ENCODE measurements at places on chromosomes 12 and 14.

GRCh38 chr12:79692860-79693577, 2.3 kb upstream of the PAWR start:
- DNase-seq, result no peak

DNA sequence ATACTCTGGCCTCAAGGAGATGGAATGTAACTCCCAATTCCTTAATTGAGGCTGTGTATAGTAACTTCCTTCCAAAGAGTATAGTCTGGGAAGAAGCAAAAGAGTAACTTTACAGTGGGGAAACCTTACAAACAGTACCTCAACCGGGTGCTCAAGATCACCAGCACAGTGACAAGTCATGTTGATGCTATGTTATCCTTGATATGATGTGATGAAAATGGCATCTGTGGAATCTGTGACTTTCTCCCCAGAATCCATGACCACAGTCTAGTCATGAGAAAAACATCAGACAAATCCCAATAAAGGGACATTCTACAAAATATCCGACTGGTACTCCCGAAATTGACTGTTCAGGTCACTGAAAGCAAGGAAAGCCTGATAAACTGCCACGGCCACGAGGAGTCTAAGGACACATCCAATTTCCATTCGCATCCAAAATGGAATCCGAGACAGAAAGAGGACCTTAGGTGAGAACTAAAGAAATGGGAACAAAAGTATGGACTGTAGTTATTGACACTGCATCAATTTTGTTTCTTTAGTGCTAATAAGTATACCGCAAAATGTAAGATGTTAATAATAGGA, 97.3 kb upstream of the FRMD6 start:
- no peak for DNase-seq

DNA sequence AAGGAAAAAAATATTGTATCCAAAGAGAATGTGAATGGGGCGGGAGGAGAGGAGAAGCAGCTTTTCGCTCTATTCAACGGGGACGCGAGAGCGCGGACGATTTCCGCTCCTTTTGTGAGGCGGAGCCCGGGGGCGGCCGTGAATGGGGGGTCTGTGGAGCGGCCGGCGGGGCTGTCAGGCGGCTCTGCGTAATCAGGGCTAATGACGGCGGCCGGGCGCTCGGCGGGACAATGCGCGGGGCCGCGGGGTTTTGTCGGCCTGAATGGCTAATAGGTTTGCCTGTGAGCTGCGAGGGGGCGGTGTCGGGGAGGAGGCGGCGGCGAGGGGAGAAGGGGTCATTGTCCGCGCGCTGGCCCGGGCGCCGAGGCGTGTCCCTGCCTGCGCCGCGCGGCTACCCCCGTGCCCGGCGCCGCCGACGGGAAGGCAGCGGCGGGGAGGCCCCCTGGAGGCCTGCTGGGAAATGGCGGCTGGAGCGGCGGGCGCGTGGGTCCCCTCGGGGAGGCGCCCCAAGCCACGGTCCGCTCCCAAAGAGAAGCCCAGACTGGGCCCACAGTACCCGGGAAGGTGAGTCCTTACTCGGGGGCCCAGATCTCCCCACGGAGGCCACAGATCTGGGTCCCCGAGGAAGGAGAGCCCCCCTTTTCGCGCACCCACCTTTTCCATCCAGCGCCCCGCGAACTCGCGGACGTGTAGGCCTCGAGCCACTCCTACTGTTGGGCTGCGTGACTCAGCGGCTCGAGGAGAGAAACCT, 6.0 kb downstream of the SIX6 start:
- DNase-seq, result no peak

DNA sequence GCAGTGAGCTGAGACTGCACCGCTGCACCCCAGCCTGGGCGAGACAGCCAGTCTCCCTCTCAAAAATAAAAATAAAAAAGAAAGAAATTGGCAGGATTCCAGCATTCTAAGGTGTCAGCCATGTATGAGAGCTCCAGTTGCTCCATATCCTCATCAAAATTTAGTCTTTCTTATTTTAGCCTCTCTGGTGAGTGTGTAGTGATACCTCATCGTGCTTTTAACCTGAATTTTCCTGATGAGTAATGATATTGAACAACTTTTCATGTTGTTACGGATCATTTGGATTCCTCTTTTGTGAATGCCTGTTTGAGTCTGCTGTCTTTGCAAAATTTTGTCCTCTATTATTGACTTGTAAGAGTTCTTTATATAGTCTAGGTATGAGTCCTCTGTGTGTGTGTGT, 28.5 kb downstream of the CCDC60 start:
- no peak for DNase-seq

GRCh38 chr12:123442774-123443173, 6.3 kb upstream of the RILPL2 start:
- DNase-seq, result no peak

DNA sequence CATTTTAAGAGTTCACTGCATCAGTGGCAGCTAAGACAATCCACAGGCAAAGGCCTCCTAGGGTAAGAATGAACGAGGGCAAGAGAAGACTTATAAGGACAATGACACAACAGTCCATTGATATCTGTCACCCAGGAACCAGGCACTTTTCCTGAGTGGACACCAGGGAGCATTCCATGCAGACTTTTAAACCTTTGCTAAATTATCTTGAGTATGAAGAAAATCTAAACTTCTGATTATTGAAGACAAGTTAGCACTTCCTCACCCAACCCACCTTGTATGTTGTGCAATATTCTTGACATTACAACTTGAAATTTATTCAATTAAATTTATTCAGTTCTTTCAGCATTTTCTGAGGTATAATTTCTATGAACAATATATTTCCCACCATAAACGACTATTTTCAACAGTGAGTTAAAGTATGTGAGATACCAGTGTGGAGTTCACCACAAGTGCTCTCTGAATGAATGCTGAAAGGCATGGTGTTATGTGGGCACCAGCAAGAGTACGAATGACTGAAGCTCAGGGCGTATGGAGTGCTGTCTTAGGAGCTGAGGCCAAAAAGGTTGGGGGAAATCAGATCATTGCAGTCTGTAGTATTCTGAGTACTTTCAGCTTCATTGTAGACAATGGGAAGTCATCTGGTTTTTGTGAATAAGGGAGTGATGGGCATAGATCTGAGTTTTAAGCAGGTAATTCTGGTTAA, 124.3 kb upstream of the LMNTD1 start:
- DNase-seq, result no peak

- no peak for DNase-seq
These were observed 49.8 kb downstream of the RIN3 start for GRCh38 chr14:92563359-92563758.

- peak; percentile 14 for DNase-seq
These were observed 94.7 kb upstream of the GSC start for GRCh38 chr14:94864387-94865195.

DNA sequence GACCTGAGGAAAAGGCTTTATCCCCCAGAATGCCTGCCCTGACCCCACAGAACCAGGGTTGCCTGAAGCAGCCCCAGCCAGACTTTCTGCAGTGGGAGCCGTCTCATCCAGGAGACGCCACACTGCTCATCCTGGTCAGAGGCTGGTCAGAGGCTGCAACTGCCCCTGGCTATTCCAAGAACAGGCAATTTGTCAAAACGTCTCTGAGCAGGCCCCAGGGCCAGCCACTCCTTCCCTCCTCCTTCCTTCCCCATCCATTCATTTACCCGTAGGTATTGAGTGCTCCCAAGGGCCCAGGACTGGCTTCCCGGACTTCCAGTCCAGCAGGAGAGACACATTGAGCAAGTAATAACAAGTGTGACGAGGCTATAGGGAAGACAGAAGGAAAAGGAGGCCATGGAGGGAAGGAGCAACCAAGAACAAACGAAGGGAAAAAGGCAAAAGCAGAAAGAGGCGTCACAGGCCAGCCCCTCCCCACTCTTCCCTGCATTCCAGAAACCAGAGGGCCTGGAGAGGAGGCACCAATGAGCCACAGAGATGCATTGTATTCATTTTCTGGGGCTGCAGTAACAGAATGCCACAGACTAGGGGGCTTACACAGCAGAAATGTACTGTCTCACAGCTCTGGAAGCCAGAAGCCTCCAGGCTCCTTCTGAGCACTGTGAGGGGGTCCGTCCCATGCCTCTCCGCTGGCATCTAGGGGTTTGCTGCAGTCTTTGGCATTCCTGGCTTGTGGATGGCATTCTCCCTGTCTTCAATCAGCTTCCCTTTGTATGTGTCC, 21.0 kb upstream of the CD9 start:
- no peak for DNase-seq

DNA sequence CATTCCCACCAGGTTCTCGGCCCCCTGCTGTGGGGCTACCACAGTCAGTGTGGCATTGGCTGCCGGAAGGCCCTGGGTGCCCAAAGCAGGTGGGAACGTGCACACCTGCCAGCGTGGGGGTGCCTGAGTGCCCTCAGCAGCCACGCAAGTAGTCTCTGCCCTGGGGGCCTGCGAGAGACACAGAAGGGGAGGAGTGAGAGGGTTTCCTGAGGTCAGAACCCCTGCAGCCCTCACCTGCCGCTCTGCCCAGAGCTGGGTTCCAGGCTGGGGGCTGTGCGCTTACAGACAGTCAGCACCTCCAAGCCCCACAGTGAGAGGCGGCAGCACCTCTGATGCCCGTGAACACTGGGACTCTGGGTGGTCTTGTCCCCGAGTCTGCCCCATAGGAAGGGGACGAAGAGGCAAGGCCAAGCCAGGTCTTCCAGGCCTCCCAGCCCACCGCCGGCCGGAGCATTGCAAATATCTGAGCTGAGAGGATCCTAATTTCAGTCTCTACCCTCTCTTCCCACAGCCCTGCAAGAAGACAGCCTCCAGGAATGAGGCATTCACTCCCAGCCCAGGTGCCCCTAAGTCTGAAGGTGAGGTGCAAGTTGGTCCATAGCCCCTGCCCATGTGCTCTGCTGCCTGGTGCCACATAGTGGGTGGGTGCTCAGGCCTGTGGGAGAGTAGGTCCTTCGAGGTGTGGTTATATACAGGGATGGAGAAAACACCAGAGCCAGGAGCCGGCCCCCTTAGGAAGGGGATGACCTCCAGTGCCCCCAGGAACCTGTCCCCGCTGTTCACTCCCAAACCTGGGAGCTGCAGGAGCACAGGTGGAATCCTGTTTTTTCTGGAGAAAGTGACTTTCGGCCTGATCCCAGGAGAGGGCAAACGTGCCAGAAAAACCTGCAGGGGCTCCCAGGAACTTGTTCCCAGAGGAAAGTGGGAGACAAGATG, 291.1 kb upstream of the RTL1 start:
- no peak for DNase-seq

DNA sequence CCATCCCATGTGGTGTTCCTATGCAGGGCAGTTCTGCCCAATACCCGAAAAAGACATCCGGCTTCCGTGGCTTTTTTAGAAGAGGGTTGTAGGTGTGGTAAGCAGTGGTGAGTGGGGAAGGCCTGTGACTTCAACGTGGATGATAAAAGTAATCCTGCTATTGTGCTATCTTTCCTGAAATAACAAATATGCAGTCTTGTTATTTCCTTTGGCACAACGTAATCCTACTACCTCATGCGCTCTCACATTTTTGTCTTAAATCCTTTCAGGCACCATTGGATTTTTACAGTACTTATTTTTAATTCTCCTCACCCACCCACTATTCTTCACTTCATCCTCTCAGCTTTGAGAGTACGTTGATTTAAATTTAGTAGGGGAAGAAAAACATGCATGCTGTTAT, 96.8 kb downstream of the IPO8 start:
- DNase-seq, result no peak

DNA sequence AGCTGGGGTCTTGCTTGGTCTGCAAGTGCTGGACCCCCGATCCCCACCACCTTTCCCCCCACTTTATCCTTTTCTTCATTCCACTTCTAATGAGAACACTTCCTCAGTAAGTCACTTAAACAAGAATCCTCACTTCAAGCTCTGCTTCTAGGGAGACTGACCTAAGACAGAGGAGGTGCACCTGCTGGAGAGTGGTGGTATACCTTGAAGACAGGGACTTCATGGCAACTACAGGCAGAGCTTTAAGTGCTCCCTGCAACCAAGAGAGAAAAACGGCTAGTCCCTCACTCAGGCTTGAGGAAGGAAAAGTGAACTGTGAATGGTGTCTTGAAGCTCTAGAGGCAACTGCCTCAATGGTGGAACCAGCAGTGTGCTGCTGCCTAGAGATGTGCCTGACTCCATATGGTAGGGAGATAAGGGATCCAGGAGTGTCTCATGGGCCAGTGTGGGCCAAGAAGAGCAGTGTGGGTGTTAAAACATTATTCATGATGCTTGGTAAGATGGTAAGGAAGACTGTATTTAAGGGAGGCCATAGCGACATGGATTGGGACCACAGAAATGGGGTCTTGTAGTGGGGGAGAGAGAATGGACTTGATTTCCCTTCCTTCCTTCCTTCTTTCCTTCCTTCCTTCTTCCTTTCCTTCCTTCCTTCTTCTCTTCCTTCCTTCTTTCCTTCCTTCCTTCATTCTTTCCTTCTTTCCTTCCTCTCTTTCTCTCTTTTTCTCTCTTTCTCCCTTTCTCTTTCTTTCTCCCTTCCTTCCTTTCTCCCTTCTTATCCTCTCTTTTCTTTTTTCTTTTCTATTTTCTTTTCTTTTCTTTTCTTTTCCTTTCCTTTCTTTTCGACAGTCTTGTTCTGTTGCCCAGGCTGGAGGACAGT, 96.2 kb upstream of the NAP1L1 start:
- DNase-seq, result no peak

GRCh38 chr14:75120541-75121291, 6.1 kb downstream of the NEK9 start:
- DNase-seq, result no peak

DNA sequence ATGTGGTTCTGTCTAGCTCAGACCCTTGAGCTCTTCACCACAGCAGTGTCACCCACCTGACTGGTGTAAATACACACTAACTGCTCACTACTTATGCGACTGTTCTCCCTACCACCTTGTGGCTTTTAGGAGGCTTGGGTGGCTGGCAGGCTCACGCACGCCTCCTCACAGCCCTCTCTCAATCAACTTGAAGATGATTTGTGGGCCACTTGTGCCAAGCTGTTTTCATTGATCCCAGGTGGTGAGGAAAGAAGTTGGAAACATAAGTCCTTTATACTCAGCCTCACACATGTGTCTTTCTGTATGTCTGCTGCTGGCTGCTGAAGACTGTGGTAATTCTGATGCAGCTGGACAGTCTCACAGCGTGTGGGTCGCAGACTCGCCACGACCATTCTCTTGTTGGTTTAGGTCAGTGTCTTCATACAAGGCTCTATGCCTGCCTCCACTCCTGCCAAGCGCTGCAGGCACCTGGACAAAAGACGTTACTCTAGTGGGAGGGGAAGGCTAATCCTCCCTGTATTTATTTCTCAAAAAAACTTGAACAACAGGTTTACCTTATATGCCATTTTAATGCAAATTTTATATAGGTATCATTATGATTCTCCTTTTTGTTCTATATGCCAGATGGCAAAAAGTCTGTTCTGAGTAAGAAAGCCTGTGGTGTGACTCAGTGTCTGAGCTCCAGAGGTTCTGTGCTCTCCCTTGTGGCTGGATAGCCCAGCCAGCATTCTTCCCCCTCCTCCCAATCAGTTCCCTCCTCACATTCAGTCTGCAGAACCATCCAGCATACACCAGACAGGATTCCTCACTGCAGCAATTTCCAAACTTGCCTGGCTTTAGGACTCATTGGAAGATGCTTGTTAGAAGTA, 115.6 kb downstream of the DIP2B start:
- DNase-seq, result no peak

GRCh38 chr14:81028461-81028860, 73.0 kb downstream of the TSHR start:
- DNase-seq, result no peak

GRCh38 chr14:23404331-23404900, 3.7 kb downstream of the MYH6 start:
- no peak for DNase-seq

GRCh38 chr12:106070611-106071010, 68.1 kb downstream of the NUAK1 start:
- no peak for DNase-seq

- no peak for DNase-seq
These were observed 41.4 kb upstream of the SCN8A start for GRCh38 chr12:51549637-51550036.

- DNase-seq, result no peak
These were observed 181.0 kb downstream of the CFAP54 start for GRCh38 chr12:96670334-96670899.

All from right renal pelvis (tissue), 4 donors.